Right lung (tissue), 10 donors: ENCODE measurements at places on chromosomes 7 and 10. TPM values are rescaled to one million over a fixed set of nuclear protein-coding genes. Genes with fewer than 3 reads are reported as not detected.

VDAC2 gene
- 169 TPM for polyA plus RNA-seq

PNLIPRP2 gene
- polyA plus RNA-seq = not detected

PPP2R2D gene
- 32.9 TPM for polyA plus RNA-seq

HOXA10 gene
- not detected for polyA plus RNA-seq

TRIM50 gene
- polyA plus RNA-seq = 0.14 TPM

GNAT3 gene
- polyA plus RNA-seq = not detected

RET gene
- polyA plus RNA-seq = 2.0 TPM

SPDYE6 gene
- 2.0 TPM for polyA plus RNA-seq

FKBP6 gene
- 0.46 TPM for polyA plus RNA-seq

KCND2 gene
- 0.65 TPM for polyA plus RNA-seq

NMT2 gene
- 41.1 TPM for polyA plus RNA-seq

SLK gene
- 41.9 TPM for polyA plus RNA-seq

BTBD16 gene
- not detected for polyA plus RNA-seq
